Stimulated activated CD8-positive, alpha-beta memory T cell treated with anti-CD3 and anti-CD28 coated beads, Interleukin-7, amount 100 ng/mL, for 1 hour (primary cell): ENCODE measurements at places on chromosomes 16 and 17.

- no peak for DNase-seq
These were observed 136.2 kb upstream of the AXIN2 start for GRCh38 chr17:65697661-65698060.

DNA sequence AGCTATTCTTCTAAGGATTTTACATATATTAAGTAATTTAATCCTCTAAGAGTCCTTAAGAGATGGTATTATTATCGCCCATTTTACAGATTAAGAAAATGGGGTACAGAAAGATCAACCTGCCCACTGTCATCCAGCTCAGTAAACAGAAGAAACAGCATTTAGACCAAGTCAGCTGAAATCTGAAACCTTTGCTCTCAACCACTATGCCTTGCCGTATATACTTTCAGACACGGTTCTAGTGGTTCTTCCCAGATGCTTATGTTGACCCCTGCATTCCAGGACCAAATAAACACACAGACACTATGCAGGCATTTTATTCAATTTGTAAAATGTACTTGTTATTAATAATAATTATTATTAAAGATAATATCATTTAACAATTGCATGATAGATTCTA lies 854.8 kb downstream of the KCNJ2 start:
- no peak for DNase-seq

DNA sequence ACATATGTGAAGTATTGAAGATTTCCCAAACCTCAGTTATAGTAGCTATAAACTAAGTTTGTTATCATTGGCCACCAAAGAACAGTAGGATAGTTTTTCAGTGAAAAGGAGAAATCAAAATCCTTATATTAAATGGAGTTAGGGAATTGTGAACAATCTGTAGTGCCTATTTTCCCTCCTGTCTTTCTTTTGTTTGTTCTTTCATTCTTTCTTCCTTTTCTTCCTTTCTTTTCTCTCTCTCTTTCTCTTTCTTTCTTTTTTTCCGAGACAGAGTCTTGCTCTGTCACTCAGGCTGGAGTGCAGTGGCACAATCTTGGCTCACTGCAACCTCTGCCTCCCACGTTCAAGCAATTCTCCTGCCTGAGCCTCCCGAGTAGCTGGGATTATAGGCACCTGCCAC lies 48.8 kb downstream of the SSH2 start:
- no peak for DNase-seq

GRCh38 chr17:76820561-76820960 lies 47.6 kb upstream of the MGAT5B start:
- DNase-seq = no peak

GRCh38 chr16:75202069-75202590 lies 4.8 kb downstream of the CTRB2 start:
- no peak for DNase-seq

GRCh38 chr17:8012996-8013640 lies 10.7 kb downstream of the GUCY2D start:
- DNase-seq = no peak

GRCh38 chr17:50034498-50035364 lies 21.2 kb upstream of the ITGA3 start:
- DNase-seq = no peak

- DNase-seq = no peak
These were observed 66.4 kb downstream of the MYH10 start for GRCh38 chr17:8563981-8564602.

DNA sequence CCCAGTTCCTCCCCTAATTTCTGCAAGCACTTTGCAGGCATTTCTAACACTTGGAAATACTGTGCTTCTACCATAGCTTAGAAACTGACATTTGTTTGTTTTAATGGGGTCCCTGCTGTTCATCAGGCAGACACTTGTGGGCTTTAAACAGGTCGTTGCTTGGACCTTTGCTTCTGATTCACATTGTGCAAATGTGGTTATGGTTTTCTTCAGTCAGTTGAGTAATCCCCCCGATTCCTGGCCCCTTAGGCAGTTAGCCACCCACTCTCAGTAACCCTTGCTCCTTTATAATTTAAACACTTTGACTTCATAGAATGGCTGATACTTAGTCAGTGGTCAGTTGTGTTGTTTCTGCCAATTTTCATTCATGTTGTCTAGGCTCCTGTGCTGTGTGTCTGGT lies 39.4 kb downstream of the SLC47A1 start:
- DNase-seq = no peak

GRCh38 chr17:56718515-56718914 lies 115.2 kb downstream of the C17orf67 start:
- DNase-seq = no peak

DNA sequence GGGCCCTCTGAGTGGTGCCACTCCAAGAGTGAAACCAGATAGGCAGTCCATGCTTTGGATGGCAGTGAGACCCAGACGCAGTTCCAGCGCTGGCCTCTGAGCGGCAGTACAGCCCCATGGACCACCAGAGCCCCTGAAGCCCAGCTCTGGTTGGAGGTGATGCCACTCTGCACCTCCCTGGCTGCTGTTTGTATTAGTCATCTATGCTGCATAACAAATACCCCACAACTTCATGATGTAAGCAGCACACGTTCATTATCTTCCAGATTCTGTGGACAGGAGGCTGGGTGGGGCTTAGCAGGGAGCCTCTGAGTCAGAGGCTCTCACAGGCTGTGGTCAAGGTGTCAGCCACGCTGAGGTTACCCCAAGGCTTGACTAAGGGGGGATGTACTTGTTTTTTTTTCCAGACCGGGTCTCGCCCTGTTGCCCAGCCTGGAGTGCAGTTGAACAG lies 5.1 kb upstream of the NME4 start:
- DNase-seq = peak; percentile 74

DNA sequence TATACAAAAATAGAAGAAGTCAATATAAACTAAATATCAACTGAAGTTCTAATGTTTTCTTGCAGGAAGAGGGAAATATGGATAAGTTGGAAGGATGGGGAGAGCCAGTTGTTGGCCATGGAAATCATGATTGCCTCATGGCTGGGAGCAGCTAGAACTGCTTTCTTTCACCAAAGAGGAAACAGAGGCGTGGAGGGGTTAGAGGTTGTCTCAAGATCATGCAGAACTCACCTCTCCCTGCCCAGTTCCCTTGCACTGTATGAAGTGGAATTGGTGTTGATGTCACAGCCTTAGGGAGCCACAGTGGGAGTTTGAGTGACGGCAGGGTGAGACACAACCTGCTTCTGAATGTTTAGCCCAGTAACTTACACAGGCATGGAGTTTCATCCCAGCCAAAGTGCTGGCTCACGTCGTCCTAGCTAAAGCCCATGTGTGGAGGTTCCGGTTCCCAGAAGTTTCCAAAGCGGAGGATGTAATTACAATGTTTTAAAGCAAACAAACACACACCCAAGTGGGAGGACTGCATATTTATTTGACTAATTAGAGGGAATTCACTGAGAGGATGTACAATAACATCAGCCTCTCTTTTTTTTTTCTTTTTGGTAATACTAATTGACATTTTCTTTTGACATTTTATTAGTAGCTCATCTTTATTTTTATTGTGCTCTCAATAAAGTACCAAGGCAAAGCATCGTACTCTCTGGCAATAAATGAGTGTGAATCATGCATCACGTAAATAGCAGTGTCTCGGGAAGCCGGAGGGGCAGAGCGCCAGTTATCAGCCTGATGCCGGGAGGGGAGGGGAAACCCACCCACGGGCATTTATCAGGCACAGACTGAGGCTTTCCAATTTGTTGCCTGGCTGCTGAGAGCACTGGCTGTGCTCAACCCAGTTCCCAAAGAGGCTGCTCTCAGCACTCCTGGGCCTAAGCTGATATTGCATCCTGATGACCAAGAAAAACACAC lies 118.7 kb upstream of the CDH5 start:
- no peak for DNase-seq

DNA sequence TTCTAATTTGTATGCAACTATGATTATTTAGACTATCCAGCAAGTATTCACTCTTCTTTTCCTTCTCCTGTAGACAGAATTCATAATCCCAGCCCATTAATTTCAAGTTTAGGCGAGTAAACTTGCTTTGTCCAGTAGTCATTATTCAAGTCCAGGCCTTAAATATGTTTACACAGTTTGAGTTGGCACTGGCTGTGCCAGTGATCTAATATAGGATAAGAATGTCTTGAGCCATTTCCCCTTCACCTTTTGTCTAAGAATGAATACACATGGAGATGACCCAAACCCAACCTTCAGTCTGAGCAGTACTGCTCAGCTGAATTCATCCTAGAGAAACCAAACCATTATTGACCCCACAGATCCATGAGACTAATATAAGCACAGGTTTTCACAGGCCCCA lies 930.4 kb upstream of the CDH8 start:
- no peak for DNase-seq

DNA sequence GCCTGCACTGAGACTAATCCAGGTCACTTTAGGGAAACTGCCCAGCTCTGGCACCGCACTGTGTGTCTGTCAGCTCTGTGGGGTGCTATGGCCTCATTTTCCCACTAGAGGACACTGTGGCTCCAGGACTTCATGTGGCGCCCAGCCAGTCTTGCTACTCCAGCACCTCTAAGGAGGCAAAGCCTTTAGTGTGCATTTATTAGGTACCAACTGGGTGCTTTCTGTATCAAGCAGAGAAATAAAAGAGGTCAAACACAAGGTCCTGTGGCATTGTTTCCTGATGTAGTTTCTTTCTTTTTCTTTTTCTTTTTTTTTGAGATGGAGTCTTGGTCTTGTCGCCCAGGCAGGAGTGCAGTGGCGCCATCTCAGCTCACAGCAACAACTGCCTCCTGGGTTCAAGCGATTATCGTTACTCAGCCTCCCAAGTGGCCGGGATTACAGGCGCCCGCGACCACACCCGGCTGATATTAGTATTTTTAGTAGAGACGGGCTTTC lies 12.5 kb upstream of the RHBDL3 start:
- peak; percentile 31 for DNase-seq

DNA sequence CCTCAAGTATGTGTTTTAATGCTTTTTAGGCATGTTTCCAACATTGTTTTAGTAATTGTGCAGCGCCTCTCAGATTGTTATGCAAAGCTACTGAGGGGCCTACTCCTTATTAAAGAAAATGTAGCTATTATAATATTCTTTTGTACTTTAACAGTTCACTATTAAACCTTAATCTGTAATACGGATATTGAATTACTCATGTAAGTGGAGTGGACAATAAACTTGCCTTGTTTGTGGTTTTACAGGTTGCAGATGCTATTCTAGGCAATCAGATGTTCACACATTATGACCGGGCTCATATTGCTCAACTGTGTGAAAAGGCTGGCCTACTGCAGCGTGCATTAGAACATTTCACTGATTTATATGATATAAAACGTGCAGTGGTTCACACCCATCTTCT lies 41.0 kb downstream of the PTRH2 start:
- no peak for DNase-seq

GRCh38 chr17:2571523-2572303 lies 21.7 kb upstream of the PAFAH1B1 start:
- no peak for DNase-seq

- DNase-seq = no peak
These were observed 8.6 kb downstream of the KRT10 start for GRCh38 chr17:40813804-40814203.

GRCh38 chr16:58124601-58124915 lies 4.6 kb downstream of the CFAP20 start:
- DNase-seq = no peak

DNA sequence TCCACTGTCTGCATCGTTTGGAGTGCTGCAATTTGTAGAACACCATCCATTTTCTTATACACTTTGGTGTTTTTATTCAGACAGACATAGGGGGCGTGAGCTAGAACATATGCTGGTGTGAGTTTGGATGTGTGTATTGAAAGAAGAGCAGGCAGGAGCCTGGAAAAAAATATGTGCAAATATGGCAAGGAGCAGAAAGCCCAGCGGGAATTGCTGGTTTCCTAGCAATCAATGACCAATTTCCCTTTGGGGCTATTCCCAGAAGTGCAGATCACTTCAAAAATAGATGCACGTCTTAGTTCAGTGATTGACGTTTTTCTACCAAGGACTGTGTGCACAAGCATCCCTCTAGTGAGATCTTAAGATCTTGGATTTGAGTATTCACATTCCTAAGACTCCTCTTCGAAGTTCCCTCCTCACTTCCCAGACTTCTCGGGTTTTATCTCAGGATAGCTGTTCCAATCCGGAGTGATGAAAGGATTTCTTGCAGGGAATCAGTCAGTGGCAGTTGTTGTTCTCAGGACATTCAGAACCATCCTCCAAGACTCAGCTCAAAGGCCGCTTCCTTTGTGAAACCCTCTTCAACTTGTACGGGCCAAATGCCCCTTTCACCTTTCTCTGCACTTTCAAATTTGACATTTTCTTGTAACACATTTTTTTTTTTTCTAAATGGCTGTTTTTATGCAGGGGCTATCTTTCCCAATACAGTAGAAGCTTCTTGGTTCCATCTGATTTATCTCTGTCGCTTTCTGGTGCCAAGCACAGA lies 268.7 kb upstream of the ASIC2 start:
- DNase-seq = no peak

- DNase-seq = no peak
These were observed 8.3 kb downstream of the SLC35G3 start for GRCh38 chr17:35185849-35186248.

DNA sequence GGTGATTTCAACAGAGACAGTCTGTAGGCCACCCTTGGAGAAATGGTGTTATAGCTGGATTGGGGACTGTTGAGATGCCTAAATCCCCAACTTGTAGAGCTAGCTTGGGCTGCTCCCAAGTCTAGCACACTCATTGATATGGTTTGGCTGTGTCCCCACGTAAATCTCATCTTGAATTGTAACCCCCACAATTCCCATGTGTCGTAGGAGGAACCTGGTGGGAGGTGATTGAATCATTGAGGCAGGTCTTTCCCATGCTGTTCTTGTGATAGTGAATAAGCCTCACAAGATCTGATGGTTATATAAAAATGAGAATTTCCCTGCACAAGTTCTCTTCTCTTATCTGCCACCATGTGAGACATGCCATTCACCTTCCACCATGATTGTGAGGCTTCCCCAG lies 536.0 kb downstream of the CDH13 start:
- DNase-seq = no peak

DNA sequence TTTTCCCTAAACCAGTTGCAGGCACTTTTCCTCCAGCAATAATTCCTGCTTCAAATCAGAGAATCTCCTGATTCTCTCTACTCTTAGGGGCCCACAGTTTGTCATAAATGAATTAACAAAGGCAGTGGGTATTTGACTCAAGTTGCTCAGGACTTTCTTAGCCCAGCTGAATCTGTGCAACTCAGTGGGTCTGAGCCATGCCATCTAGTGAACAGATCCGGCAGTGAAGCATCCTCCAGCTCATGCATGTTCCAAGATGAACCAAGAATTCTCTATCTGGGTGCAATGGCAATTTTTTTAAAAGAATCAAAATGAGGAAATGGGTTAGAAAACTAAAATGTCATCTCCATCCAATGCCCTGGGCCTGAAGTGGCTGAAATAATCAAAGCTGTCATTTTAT lies 575.2 kb upstream of the CDH11 start:
- no peak for DNase-seq

- no peak for DNase-seq
These were observed 70.8 kb upstream of the KCTD5 start for GRCh38 chr16:2611499-2611862.
